Stimulated activated CD8-positive, alpha-beta memory T cell treated with anti-CD3 and anti-CD28 coated beads, Interleukin-4, amount 100 ng/mL, for 4 hours (primary cell): ENCODE measurements at places on chromosomes 4 and X.

DNA sequence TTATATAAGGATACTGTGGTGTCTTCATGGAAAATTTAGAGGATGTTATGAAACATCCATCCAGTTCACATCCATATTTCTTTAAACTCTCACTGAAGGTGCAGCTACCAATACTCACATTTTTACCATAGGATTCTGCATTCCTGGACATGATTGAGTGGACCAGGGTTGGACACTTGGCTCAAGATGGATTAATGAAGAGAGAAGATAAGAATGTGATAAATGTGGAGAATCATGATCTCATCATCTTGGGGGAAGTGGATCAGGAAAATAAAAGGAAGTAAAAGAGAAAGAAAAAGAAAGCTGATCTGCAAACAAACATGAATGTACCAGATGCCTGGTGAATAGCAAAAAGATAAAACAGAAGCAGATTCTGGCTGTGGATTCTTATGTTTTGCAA is 175.4 kb downstream of the NPFFR2 start:
- DNase-seq, result no peak

GRCh38 chrX:24648495-24648894 is 1.3 kb upstream of the PCYT1B start:
- no peak for DNase-seq

GRCh38 chrX:19544693-19545305 is 29.5 kb upstream of the MAP3K15 start:
- DNase-seq, result no peak

GRCh38 chrX:15468036-15468435 is 25.1 kb downstream of the PIR start:
- DNase-seq, result no peak

GRCh38 chr4:39427520-39428114 is 20.9 kb downstream of the KLB start:
- no peak for DNase-seq

GRCh38 chr4:125200556-125200955 is 114.2 kb upstream of the FAT4 start:
- DNase-seq, result no peak

- DNase-seq, result no peak
These were observed 26.5 kb upstream of the TRO start for GRCh38 chrX:54894159-54894558.

DNA sequence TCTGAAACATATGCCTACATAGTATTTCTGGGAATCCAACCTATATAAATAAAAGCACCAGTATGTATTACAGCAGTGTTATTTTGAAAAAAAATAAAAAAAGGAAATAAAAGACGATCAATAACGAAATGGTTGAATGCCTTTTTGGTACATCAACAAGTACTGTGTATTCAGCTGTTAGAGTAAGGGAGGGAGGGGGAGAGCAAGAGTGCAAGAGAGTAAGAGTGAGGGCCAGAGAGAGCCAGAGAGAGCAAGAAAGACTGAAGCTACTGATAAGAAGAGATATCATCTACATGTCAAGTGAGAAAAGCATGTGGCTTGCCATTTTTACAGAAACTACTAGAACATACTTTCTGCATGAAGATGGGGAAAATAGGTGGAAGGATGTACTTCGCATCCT is 1.8 kb downstream of the SPIN4 start:
- DNase-seq, result no peak

GRCh38 chrX:77276742-77277141 is 170.4 kb upstream of the FGF16 start:
- no peak for DNase-seq

DNA sequence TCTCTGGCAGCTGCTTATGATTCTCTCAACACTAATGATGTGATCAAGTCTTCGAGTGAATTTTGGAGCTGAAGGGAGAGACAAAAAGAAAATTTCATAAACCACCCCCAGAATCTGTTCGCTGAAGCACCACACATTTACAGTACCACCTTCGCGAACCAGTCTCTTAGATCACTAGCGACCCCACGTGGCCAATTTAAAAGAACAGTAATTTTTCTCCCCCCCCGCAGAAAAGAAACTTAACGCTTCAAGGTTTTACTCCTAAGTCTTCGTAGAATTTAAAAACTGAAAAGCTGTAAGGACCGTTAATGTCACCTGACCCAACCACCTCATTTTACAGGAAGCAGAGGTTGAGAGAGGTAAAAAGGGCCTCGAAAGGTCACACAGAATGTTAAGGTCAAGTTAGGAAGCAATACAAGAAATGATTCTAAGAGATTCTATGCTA is 187.5 kb downstream of the QDPR start:
- peak; percentile 32 for DNase-seq

DNA sequence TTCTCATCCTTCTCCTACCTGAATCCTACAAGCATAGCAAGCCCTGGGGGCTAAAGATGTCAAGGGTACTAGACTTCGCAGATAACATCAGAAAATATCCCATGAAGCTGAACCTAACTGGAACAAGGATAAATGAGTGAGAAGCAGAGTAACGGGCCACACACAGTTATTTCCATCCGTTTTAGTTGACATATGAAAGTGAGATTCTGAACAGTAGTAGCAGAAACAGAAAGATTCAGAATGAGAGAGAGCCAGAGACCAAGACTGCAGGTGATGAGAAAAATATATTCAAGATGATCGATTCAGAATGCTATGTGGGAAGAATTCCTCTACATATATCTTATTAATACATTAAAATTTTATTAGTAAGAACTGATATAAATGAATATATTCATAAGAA is 165.1 kb downstream of the TSPAN5 start:
- DNase-seq, result no peak

DNA sequence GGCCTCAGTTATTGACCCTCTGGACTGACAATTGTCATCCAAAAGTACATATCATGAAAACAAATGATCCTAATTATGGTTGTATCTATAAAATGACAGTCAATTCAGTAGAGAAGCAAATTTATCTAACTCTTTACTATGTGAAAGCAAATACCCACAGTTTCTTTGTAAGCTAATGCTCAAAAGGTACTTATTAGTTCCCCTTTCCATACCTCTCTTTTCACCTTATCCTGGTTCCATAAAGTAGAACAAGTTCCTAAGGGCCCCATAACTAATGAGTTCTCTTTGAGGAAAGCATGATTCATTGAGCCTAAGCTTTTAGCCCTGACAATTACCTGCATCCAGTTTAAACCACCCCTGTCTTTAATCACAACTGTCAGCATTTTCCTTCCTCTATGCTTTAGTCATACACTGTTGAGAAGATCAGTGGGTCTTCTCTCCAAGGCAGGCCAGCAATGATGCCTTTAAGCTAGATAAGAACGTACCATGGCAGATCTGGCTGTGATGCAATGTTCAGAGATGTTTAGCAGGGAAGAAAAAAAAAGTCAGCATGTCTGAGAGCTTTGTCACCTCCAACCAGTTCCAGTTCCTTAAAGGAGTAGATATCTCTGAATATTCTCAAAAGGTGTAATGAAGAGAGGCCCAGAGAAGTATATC is 179.7 kb upstream of the RASGEF1B start:
- DNase-seq, result no peak

DNA sequence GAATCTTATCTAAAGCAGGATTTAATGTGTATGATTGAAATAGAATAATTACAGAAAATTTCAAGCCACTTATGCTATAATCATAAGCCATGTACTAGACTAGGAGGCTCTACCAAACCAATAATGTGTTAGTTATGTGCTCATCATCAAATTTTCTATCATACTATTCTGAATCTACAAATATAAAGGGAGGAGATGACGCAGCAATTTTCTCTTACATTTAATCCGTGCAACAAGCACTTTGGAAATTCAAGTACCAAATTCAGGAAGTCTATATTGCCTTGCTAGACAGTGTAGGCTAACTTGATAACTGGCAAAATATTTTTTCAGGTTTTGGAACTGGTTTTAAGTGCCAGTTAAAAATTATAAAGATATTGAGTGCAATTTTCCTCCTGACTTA is 283.5 kb downstream of the C4orf33 start:
- DNase-seq, result no peak
